ENCODE measurements at places on chromosomes 2 and 18.

DNA sequence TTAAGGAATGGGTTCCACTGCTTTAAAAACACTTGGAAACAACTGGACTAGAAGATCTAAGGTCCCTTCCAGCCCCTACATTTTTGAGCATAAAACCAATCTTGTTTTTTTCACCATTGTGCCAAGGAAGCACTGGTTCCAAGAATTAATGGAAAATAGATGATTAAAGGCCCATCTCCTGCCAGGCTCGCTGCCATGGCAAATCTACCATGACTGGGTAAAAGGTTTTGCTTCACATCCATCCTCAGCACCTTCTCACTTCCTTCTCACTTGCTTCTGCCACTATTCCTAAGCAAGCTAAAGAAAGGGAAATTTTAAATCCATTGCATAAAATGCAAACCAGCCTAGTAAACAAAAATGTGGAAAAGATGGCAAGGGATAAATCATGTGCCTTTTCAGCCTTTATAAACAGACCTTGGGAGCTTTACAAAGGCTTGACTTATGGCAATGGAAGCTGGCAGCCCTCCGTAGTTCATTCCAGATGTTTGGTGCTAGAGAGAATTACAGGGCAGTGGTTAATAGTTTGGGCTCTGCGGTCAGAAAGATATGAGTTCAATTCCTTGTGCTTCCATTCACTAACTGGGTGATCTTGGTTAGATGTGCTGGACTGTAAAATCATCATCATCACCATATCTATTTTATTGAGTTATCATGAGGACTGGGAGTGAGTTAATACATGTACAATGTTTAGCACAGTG is 27.0 kb upstream of the ST3GAL5 start:
- no peak for DNase-seq

DNA sequence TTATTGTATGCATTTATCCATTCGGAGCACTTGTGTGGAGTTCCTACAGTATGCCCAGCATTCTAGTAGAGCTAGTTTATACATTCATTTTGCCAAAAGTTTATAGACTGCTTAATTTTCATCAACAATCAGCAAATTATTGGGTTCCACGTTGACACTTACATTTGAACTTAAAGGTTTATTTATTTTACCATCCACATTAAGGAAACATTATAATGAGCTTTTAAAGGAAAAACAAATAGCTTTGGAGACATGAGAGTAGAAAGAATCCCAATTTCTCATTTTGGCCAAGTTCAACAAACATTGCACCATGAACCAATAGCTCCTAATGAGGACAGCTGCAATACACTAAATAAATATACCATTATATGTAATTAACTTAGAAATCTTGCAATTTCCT is 501.2 kb upstream of the SMIM21 start:
- DNase-seq = no peak

DNA sequence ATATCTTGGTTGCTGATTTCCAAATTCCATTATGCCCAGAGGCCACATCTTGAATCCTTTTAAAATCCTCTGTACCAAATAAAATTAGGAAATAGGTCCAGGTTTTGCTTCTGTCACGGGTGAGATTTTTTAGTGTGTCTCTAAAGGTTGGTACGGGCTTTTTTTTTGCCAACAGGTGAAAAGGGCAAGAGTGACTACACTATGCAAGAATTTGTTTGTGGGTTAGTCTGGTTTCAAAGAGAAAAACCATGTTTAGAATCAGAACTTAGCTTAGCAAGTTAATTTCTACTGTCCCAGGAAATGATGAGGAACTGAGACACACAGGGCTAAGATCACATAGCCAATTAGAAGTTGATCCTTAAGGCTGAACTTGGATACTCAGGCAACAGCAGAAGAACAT is 41.7 kb downstream of the POLR1A start:
- DNase-seq = no peak

- DNase-seq = no peak
Measured at GRCh38 chr2:41906338-41906725, 141.5 kb upstream of the PKDCC start.

DNA sequence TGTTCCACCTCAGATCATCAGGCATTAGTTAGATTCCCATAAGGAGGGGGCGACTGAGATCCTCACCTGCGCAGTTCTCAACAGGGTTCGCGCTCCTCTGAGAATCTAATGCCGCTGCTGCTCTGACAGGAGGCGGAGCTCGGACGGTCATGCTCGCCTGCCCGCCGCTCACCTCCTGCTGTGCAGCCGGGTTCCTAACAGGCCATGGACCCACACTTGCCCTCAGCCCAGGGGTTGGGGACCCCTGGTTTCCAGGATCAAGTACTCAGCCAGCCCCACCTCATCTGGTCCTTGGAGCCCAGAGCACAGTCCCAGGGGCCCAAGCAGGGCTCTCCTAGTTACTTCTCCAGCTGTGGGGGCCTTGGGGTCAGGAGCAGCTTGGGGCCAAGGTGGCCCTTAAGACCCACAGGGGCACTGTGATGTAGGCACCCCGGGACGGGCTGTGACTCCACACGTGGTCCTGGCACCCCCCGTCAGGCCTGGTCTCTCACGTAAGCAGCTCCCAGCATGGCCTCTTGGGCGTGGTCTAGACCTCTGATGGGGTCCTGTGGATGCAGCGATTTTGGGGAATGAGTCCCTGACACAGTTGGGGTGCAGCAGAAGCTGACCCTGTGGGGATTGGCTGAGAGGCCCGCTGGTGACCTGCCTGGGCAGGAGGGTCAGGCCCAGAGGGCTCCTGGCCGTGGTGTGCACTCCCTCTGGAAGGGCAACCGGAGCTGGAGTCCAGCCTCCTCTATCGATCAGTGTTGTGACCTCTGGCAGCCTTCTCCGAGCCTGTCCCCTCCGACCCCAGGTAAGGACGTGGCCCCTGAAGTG is 28.3 kb upstream of the OTOS start:
- no peak for DNase-seq

DNA sequence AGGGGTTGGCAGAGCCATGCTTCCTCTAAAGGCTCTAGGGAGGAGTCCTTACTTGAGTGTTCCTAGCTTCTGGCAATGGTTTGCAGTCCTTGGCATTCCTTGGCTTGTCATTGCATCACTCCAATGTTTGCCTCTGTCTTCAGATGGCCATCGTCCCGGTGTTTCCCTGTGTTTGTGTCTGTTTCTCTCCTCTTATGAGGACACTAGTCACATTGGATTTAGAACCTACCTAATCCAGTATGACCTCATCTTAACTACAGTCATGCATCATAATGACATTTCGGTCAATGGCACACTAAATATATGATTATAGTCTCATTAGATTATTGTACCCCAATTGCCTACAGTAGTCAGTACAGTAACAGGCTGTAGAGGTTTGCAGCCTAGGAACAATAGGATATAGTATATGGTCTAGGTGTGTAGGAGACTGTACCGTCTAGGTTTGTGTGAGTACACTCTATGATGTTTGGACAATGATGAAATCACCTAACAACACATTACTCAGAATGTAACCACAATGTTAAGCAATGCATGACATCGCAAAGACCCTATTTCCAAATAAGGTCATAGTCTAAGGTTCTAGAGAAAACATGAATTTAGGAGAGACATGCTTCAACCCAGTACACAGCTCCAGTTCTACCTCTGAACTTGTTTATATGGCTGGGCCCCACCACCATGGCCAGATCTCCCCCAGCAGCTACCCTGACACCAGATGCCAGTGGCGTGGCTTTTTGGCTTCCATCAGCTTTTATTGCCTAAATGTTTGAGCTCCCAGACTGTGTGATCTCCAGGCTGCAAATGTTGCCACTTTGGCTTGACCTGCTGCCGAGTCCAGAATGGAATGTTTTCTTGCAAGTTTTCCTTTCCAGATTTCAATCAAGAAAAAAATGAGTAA is 22.1 kb downstream of the SRD5A2 start:
- DNase-seq = no peak

GRCh38 chr2:236772220-236772837 is 202.7 kb downstream of the ACKR3 start:
- DNase-seq = no peak

GRCh38 chr18:13252686-13253410 is 34.3 kb downstream of the LDLRAD4 start:
- no peak for DNase-seq
